ENCODE measurements at places on chromosomes 7 and 10. TPM values are rescaled to one million over a fixed set of nuclear protein-coding genes. Genes with fewer than 3 reads are reported as not detected.

The NYAP1 gene
- 0.86 TPM for total RNA-seq

The GRM8 gene
- total RNA-seq: not detected

The ZNF679 gene
- not detected for total RNA-seq

DNA sequence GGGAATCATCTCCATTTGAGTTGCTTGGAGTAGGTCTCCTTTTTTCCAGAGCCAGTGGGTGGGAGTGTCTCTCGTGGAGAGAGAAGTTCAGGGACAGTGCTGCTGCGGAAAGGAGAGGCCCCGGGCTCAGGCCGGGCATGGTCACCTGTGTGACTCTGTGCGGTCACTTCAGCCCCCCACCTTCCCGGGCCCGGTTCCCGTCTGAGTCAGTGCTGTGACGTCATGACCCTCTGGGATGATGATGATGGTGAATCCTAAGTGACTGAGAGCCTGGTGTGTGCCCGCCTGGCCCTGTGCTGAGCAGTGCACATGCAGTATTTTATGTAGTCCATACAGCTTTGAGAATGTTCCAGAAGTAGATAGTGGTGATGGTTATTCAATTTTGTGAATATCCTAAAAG is 32.6 kb upstream of the AP5Z1 start:
- DNase-seq: no peak

DNA sequence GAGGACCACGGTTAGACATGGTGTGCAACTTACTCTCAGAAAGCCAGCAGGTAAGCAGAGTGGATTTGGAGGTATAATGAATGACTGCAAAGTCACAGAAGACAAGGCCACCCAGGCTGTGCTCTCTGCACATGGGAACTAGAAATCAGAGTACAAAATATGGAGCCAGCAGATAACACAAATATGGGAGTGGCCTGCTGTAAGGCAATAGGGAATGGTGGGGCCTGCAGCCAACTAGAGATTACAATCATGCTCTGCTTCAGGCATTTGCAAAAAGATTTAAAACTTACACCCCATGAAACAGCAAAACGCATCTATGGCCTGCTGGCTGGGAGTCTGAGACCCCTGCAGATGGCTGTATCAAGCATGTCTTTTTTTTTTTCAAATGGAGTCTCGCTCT is 47.0 kb downstream of the RGS10 start:
- no peak for DNase-seq

- no peak for DNase-seq
Observed at GRCh38 chr7:46454816-46455215, 533.7 kb upstream of the IGFBP3 start.

- DNase-seq: no peak
Observed at GRCh38 chr7:99679400-99680191, at the start of gene CYP3A5. Gene CYP3A5, minus strand, starts transcription at chr7:99679996. Its CDS starts 100 bp downstream, at chr7:99679896.

GRCh38 chr10:88923520-88923919 is 29.1 kb downstream of the ACTA2 start:
- DNase-seq: no peak

DNA sequence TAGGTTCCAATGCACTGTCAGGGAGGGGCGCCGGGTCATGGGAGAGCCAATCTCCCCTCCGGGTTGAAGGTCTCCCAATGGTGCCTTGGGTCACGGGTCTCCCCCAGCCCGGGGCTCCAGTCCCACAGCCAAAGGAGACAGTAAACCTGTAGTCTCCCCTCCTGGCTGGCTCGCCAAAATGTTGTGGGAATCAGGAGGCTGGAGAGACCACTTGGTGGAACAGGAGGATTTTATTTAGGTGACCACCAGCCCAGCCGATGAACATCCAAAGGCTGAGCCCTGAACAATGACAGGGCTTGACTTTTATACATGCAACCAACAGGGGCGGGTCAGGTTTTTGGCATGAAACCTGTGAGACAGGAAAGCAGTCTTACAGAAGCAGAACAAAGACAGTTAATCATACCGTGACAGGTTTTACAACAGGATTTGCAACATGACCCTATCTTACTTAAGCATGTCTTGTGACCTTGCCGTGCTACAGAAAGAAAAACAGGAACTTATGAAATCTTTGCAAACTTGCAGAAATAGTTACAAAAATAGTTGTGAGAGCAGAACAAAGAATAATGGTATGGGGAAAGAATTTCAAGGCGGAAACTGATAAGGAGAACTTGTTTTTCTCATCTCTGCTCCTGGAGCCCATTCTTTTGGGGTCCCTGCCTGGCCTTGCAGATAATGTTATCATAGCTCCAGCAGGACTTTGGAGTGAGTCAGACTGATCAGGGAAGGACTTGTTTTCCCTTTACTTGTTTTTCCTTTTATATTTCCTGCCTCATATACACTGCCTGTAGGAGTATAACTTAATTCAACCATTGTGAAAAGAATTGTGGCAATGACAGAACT is 7.1 kb downstream of the ERV3-1 start:
- no peak for DNase-seq

- no peak for DNase-seq
Observed at GRCh38 chr10:83917537-83918506, 221.5 kb upstream of the GHITM start.

DNA sequence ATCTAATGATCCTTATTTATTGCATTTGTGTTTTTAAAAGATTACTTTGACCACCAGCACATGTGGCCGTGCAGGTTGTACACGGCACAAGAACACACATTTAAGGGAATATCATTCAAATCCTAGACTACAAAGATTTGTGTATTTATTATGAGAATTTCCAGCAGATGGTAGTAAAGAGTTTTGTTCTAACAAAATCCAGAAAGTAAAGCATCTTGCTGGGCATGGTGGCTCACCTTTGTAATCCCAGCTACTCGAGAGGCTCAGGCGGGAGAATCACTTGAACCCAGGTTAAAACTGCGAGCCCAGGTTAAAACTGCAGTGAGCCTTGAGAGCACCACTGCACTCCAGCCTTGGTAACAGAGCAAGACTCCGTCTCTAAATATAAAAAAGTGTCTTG is 31.5 kb downstream of the MACROH2A2 start:
- DNase-seq: no peak

- DNase-seq: no peak
Observed at GRCh38 chr10:49441488-49442476, 45.9 kb upstream of the DRGX start.

DNA sequence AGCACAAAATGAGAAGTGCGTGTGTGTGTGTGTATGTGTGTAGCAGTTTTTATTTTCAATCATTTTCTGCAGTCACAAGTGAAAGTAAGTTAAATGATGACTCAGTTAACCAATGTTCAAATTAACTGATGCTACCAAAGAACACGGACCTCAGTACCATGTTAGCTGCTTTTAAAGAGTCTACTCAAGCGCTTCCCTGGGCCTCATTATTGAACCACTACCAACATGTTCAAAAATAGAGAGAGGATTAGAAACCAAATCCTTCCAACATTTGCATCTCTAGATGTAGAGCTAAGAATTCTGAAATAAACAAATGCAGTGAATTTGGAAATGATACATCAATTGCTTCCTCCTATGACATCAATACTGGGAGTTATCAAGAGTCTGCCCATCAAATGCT is at the start of gene TAS2R39:
Gene TAS2R39 (plus strand): TSS at position 396 of the 400 bp plus-strand sequence. CDS start 0 bp downstream, at position 396.
- DNase-seq: no peak

DNA sequence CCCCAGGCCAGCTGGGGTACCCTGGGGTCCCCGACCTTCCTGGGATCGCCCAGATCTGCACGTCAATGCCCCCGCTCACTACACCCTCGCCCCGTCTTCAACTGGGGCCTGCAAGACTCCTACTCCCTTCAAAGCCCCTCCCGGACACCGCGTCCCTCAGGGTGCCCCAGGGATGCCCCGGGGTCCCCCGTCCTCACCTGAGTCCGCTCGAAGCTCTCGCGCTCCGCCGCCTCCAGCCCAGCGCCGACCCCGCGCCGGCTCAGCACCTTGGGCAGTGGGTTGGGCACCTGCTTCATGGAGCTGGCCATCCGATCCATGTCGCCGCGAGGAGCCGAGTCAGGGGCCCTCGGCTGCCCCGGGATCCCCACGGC is at the start of gene HIP1:
Gene HIP1 (minus strand): TSS at position 338 of the 371 bp plus-strand sequence. CDS start 21 bp downstream, at position 317.
- peak; percentile 81 for DNase-seq

DNA sequence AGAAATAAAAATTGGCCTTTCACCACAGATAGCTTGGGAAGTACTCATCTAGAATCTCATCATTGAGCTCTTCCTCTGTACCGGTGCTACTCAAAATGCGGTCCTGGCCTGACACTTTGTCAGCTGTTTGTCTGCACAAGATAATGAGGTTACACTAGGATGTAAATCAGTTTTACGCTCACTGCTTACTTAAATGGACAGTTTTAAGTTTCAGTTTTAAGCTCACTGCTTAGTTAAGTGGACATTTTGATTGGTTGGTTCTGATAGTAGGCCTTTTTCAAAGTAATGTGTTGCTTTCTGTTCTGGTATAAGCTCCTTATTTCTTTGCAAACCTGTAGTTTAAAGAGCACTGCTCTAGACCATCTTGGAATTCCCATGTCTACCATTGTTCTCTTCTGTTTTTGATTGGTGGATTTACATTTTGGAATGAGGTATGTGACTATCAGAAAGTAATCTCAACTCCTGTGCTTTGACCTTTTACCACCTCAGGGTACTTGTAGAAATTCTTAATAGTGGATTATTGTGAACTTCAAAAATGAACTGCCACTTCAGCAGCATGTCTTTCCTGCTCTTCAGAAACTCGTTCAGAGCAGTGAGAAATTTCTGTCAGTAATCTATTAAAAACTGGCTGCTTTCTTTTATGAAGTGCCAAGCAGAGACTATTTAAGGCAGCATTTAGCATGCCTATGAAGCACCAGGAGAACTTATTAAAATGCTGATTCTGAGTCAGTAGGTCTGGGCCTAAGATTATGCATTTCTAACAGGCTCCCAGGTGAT is 55.0 kb downstream of the C1GALT1 start:
- no peak for DNase-seq

Data from posterior vena cava (tissue), 2 donors.